A549 treated with DMSO at 1 μM for 4 hours (cell line): ENCODE measurements at places on chromosomes 6 and 20. TPM values are rescaled to one million over a fixed set of nuclear protein-coding genes. Genes with fewer than 3 reads are reported as not detected.

Gene SCUBE3
- 0.05 to 0.07 TPM (median 0.06 TPM) in 5 replicates for total RNA-seq

Gene IMPG1
- not detected in 5 replicates for total RNA-seq

Gene MUCL3
- total RNA-seq: 0.02 to 0.05 TPM (median 0.03 TPM) in 3 of 5 replicates, not detected in the others

Gene MANEA
- 3.2 to 6.8 TPM (median 4.4 TPM) in 5 replicates for total RNA-seq

Gene RHAG
- 0.05 to 0.07 TPM in 2 of 5 replicates, not detected in the others for total RNA-seq
